ENCODE measurements at places on chromosomes 11 and 22.

DNA sequence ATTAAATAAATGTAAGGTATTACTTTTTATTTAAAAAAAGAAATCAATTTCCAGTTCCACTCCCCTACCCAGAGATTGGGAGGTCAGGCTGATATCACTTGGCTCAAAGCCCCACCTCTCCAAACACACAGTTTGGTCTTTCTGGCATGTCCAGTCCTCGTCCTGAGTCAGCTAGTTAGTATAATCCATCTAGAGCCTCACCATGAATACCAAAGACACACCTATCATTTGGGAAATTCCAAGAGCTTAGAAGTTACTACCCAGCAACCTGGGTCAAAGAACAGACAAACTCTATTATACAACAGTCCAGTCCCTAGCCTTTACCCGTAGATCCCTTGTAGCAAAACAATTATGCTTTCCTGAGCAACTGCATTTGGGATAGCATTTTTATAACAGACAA lies 9.4 kb downstream of the TREH start:
- DNase-seq, result no peak

DNA sequence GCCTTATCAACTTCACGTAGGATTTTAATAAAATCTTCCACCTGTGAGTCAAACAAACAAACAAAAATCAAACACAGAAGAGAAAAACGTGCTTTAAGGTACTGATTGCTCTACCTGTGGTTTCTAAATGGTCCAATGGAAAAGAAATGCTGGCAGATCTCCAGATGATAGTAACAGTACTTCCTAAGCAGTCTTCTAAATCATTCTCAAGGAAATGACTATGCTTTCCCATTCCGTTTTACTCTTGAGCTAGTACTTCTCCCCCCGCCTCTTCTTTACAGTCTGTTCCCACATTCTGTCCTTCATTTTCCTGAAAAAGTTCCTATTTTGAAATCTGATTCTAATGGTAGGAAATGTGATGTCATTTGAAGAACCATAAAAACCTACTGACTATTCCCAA lies 25.4 kb downstream of the SAAL1 start:
- DNase-seq, result no peak

- DNase-seq, result peak; percentile 5
Observed at GRCh38 chr22:26474682-26475081, 8.9 kb downstream of the HPS4 start.

DNA sequence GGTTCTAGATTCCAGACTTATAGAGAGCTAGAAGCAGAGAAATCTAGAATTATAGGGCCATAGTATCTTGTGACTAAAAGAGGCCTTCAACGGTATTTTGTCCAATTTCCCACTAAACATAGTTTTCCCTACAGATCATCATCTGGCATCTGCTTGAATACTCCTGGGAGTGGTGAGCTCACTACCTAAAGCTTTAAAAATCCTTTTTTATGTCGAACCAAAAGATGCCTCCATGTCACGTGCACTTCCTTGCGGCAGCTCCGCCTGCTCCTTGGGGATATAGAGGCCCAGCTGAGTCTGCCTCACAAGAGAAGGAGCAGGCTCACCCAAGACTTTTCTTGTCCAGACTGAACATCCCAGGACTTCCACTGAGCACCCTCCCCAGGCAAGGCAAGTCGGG lies 4.3 kb upstream of the MB start:
- DNase-seq, result no peak

- DNase-seq, result no peak
Observed at GRCh38 chr11:134357545-134357839, 25.7 kb downstream of the GLB1L2 start.

GRCh38 chr11:118931571-118931970 lies 5.8 kb upstream of the BCL9L start:
- DNase-seq, result no peak

DNA sequence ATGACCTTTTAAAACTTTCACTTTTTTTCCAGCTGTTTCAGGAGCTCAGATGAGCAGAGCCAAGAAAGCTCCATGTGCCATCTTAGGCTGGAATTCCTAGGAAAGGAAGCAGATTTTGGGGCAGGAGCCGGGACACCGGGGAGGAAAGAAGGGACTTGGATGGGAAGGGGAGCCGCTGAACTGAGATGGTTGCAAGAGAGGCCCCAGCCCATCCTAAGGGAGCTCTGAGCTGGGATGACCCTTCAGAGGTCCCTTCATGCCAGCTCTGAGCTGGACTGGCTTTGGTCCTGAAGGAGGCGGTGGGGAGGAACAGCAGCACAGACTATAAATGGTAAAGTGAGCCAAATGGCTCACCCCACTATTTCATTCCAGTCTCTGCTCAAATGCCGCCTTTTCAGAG lies 55.2 kb upstream of the SLC22A12 start:
- DNase-seq, result no peak

GRCh38 chr22:22711532-22711913 lies 67.1 kb downstream of the GGTLC2 start:
- DNase-seq, result no peak

DNA sequence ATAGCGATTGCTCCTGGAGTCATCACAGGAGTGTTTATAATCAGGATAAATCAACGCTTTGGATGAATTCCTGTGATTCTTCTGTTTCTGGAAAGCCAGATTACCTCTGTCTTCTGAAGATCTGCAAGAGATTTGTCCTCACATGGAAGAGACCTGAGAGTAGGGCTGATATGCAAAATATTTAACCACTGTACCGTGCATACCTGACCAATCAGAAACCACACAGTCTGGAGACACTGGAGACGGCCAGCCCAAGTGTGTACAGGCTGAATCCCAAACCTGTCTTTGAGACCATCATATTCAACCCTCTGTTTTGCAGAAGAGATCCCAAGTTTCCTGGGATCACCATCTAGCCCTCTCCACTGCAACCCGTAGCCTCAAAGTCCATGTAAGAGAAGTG lies 50.4 kb upstream of the WT1 start:
- no peak for DNase-seq

DNA sequence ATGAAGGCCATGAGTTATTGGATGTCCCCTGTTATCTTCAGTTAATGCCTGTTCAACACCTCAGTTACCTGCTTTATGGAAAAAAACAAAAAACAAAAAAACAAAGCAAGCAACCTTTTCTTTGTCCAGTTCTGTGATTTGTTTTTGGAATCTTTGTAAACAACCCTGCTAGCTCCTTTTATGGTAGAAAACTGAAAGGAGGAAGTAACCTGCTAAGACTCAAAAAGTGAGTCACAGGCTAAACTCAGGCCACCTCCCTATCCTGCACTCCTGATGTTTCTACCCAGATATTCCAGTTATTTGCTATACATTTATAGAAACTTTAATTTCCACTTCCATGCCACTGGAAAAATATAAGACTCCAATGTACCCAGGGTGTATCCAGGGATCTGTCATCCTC lies 20.6 kb upstream of the TLCD5 start:
- no peak for DNase-seq

DNA sequence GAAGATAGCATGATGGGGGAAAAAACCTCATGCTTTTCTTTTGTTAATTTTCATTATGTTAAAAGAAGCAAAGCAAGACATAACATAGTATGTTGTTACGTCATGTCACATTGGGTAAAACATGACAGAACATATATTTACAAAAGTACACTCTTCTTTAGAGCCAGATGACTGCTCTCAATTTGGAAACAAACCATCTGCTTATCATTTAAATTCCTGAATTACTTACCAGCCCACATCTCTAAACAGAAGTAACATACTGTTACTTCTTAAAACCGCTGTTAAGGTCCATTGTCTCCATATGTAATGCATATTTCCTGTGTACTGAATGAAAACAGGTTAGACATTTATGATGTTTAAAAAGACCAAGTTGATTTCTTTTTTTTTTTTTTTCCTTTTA lies 100.0 kb downstream of the TMEM135 start:
- no peak for DNase-seq

GRCh38 chr22:49324527-49325491 lies 502.9 kb downstream of the BRD1 start:
- no peak for DNase-seq

DNA sequence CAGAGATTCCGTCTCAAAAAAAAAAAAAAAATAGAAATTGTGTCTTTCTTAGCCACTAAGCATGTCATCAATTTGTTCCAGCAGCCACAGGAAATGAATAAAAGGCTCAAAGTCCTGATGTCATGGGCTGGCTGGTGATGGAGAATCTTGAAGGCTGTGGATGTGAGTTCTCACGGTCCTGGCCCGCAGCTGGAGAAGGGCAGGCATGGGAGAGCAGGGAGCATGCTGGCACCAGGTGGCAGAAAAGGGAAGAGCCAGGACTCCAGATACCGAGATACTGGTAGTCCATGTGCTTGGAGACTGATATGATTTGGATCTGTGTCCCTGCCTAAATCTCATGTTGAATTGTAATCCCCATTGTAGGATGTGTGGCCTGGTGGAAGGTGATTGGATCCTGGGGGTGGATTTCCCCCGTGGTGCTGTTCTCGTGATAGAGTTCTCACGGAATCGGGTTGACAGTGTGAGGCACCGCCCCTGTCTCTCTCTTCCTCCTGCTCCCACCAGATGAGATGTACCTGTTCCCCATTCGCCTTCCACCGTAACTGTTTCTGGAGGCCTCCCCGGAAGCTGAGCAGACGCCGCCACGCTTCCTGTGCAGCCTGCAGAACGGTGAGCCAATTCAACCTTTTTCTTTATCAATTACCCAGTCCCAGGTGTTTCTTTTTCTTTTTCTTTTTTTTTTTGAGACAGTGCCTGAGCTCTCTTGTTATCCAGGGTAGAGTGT lies 18.1 kb downstream of the MRGPRD start:
- peak; percentile 19 for DNase-seq

- peak; percentile 31 for DNase-seq
Observed at GRCh38 chr22:20956258-20957101, 10.6 kb upstream of the AIFM3 start.

DNA sequence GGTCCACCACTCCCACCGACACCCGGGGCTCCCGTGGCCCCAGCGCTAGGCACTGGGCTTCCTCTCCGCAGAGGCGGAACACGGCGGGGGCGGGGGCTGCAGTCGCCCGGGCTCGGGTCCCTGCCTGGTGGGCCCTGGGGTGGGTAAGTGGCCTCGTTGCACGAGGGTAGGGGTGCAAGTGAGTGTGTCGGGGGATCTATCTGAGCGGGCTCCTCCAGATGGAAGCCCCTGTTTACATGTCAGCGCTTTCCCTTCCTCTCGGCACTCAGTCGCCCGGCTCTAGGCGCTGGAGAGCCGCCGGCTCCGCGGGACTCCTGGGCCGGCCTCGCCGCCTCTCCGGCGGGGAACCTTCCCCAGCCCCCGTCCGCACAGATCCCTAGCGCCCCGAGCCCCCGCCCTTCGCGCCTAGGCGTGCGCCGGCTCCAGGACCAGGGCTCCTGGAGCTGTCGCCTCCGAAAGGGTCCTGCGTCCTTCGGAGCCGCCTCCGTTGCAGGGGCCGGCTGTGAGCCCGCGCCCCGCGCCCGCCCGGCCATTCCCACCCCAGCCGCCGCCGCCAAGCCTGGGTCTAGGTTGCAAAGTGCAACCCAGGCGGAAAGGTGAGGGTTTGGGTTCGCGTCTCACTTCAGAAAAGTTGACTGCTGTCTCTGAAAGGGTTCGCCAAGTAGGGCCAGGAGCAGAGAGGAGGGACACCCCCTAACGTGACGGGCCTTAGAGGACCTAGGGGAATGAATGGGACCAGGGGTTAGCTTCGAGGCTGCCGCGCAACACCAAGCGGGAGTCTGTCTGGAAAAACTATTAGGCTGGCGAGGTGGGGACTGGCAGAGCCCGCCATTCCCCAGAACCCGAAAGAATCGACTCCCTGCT lies 978 bp downstream of the FLI1 start:
- DNase-seq, result peak; percentile 35

- DNase-seq, result peak; percentile 38
Observed at GRCh38 chr22:32754413-32755041, 47.0 kb upstream of the TIMP3 start.

- DNase-seq, result no peak
Observed at GRCh38 chr11:21415606-21416005, 746.2 kb downstream of the NELL1 start.

GRCh38 chr11:105054723-105055493 lies 9.8 kb upstream of the CARD16 start:
- DNase-seq, result no peak

GRCh38 chr22:24500277-24500820 lies 5.2 kb downstream of the UPB1 start:
- no peak for DNase-seq

Measured in astrocyte of the spinal cord (primary cell).